ENCODE measurements at places on chromosomes 2 and 18. TPM values are rescaled to one million over a fixed set of nuclear protein-coding genes. Genes with fewer than 3 reads are reported as not detected.

DNA sequence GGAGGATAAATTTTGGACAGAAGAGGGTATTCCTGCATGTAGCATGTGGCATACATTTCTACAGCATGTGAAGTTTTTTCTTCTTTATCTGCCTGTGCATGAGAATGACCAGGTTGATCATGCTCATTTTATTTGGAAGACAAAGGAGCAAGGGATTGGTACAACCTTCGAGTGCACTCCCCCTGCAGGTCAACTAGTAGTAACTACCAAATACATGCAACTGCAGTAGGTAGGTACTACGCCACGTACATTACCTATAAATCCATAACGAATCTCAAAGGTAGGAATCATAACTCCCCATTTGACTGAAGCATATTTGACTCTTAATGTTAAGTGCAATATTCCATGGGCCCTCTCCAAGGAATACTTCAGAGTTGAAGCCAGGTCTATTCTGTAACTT is 763.9 kb downstream of the TSN start:
- no peak for DNase-seq

- DNase-seq: no peak
Observed at GRCh38 chr2:238290715-238291549, 2.5 kb upstream of the PER2 start.

- DNase-seq: no peak
Observed at GRCh38 chr2:121539750-121540469, 9.2 kb downstream of the RNU4ATAC start.

- peak; percentile 58 for DNase-seq
Observed at GRCh38 chr18:7616661-7617060, 49.5 kb downstream of the PTPRM start.

DNA sequence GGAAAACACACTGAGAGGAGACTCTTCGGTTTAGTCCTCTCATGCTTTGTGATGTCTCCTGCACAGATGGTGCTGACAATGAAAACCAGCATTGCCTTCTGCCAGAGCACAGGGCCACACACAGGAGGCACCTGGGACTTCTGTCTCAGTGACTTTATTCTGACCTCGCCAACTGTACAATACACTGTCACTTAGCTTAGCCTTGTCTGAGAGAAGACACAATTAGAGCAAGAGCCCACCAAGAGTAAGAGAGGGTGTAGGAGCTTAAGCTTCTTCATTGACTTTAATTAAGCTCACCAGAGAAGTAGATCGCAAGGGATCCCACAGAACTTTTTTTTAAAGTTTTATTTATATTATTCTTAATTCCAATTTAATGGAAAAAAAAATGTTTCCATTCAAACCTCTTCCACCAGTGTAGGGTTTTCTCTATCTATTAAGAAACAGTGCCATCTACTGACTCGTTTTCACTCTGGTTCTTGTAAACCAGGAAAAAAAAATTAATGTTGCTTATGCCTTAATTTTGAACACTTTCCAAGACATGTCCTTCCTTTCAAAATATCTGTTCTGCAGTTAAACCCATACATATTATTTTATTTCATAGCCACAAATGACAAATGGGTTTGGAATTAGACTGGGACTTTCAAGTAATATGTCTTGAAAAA is 42.4 kb upstream of the DDX18 start:
- peak; percentile 25 for DNase-seq

NTSR2 gene
- total RNA-seq: not detected

LIMS3 gene
- 3.1 TPM for total RNA-seq

RTP5 gene
- total RNA-seq: not detected

SNORC gene
- total RNA-seq: 0.24 TPM
